NCI-H460 (cell line): ENCODE measurements at places on chromosomes 4 and X. TPM values are rescaled to one million over a fixed set of nuclear protein-coding genes. Genes with fewer than 3 reads are reported as not detected.

The MAGEB17 gene
- not detected in 2 replicates for total RNA-seq

The BEX2 gene
- total RNA-seq: 33.3 and 41.1 TPM in 2 replicates

GRCh38 chrX:100830143-100830542 is 10.0 kb downstream of the CSTF2 start:
- no peak for DNase-seq

The MGARP gene
- 0.22 and 0.32 TPM in 2 replicates for total RNA-seq

GRCh38 chrX:148567779-148568178 is 67.4 kb downstream of the AFF2 start:
- DNase-seq: no peak

GRCh38 chr4:82138374-82138773 is 235.4 kb downstream of the HNRNPD start:
- DNase-seq: no peak

- no peak for DNase-seq
These were observed 3.2 kb downstream of the ALB start for GRCh38 chr4:73407227-73407673.

- no peak for DNase-seq
These were observed 308.5 kb downstream of the EVC2 start for GRCh38 chr4:5399790-5400421.

DNA sequence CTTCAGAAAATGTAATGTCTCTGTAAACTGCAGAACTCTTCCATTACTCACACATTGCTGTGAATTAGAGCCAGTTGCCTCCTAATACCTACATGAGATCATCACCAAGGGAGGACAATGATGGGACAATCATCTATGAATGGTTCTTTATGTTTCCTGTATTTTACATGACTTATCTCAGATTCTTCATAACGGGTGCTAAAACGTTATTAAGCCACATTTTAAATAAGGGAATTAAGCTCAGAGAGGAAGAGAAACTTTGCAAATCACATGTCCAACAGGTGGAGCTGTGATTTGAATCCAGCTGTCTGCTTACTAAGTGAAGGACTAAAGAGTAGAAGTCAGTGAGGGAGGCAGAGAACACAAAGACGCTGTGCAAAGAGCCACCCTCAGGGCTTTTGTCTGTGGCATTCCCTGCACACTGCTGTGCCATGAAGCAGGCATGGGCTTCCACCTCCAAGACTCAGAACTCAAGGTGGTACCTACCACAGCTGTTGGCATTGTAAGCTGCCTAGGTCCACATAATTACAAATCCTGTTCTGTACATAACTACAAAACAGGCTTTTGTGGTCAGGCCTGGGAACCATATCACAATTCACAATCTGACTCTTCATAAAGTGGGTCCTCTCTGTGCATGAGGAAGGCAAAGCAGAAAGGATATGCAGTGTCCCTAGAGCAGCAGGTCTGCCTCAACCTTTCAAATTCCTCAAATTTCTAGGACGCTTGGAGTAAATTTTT is 12.8 kb downstream of the TBC1D9 start:
- no peak for DNase-seq

GRCh38 chr4:18296411-18296810 is 274.9 kb upstream of the LCORL start:
- DNase-seq: no peak

The PPEF1 gene
- total RNA-seq: 1.6 and 2.6 TPM in 2 replicates

The SLBP gene
- 52.5 and 63.5 TPM in 2 replicates for total RNA-seq

- DNase-seq: no peak
These were observed 198.6 kb upstream of the S100G start for GRCh38 chrX:16451334-16451733.

DNA sequence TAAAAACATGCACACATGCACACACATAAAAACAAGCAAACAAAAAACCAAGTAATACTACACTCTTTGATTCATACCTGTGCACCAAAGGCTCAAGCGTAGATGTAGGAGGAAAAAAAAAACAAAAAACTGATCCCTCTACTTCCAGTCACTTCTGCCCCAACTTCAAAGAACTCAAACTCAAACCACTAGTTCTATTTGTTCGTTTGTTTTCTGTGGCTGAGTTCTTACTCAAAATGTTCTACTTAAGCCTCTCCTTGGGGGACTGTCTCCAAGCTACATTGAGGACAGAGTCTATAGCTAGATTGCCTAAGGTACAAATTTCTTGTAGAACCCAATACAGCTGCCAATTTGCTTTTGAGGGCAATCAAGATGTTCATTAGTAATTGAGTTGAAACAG is 171.0 kb upstream of the ATOH1 start:
- no peak for DNase-seq
